H9 (cell line): ENCODE measurements at places on chromosomes 16 and 17. TPM values are rescaled to one million over a fixed set of nuclear protein-coding genes. Genes with fewer than 3 reads are reported as not detected.
A peak's percentile ranks its signal among the peaks of the same experiment; 100 is the strongest.

CACNG5 gene
- 1.2 and 1.6 TPM in 2 replicates for total RNA-seq

SBK1 gene
- 65.5 and 69.7 TPM in 2 replicates for total RNA-seq

- no peak for DNase-seq
These were observed 4.4 kb downstream of the ESRP2 start for GRCh38 chr16:68231384-68232136.

DNA sequence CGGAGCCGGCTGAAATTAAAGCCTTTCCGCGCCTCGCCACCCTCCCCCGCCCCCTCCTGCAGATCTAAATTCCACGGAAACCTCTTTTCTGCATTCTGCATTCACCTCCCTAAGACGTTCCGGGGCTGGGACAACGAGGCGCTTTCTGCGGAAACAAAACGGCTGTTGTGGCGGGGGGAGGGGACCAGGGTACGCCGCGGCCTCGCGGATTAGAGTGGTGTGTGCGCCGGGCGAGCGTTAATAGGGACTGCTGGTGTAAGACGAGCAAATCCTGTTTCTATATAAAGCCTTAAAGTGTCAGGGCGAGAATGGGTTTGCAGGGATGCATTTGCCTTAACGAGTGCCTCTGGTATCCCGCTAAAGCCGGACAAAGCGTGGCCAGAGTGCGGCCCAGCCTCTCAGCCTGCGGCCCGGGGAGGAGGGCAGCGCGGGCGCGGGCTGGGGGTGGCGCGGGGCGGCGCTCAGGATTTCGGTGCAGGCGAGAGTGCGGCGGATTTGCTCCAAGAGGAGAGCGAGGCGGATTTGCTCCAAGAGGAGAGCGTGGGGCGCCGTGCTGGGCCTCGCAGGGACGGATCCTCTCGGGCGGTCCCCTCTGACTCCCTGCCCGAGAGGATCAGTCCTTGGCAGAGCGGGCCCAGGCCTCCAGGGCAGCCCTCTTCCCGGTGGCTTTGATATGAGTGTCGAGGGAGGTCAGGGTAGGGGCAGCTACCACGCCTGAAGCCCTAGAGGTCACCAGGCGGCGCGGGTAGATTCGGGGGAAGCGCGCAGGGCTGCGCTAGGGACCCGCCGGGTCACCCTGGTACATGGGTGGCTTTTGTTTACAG lies 5.1 kb downstream of the BAHCC1 start:
- peak; percentile 75 for DNase-seq

DNA sequence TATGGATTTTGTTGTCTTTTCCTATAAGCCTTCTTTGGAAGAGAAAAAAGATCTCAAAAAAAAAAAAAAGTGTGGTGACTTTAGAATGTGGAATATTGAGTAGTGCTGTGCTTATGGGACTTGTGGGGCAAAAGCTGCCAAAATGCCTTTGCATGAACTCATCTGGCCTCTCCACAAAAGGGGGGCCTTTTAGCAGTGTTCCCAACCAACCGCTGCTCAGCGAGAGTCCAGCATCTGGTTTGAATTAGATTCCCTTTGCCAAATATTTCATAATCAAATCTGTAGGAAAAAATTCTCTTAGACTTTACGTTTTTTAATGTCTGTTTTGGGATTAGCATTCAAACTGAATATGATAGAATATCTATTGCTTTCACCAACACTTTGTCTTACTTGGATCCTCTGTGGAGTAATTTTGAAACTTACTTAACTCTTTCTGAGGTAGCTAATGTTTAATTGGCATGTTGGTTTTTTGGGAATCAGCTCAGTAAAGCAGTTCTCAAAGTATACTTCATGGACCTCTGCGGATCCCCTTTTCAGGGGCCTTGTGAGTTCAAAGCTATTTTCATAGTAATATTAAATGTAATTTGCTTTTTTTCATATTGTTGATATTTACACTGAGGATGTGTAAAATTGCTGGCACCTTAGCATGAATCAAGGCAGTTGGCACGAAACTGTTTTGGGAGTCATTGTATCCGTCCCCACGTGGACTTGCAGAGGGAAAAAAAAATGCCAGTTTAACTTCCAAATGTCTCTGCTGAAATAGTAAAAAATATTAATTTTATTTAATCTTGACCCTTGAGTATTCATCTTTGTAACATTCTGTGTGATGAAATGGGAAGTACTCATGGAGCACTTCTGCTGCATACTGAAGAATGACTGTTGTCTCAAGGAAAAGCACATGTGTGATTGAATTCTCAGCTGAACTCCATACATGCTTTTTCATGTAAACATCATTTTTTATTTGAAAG lies 34.7 kb upstream of the VPS4A start:
- no peak for DNase-seq

GRCh38 chr17:42702446-42702845 lies 20.1 kb downstream of the CNTNAP1 start:
- DNase-seq: no peak

AGRP gene
- total RNA-seq: not detected in 2 replicates

- peak; percentile 92 for DNase-seq
These were observed 41.2 kb downstream of the C16orf87 start for GRCh38 chr16:46789499-46790414.

LRRC36 gene
- not detected in 2 replicates for total RNA-seq

TMEM97 gene
- 116 and 121 TPM in 2 replicates for total RNA-seq

- DNase-seq: no peak
These were observed 33.1 kb upstream of the AKAP1 start for GRCh38 chr17:57051886-57052361.

DNA sequence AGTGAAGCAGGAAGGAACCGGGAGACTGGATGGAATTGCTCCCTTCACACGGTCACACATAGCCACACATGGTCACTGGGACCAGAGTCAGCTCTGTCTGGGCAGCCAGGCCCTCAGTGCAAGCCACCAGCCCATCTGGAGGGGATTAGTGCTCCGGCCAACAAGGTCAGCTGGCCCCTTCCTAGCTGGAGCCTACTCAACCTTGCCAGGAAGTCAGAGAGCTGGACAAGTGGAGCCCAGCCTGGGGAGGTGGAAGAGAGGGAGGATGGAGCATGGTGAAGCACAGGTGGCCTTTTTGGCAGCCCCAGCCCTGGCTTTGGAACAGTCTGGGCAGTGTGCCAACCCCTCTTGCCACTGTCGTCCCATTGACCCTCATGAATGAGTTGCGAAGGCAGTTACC lies 3.7 kb upstream of the CACNA1G start:
- no peak for DNase-seq

DNA sequence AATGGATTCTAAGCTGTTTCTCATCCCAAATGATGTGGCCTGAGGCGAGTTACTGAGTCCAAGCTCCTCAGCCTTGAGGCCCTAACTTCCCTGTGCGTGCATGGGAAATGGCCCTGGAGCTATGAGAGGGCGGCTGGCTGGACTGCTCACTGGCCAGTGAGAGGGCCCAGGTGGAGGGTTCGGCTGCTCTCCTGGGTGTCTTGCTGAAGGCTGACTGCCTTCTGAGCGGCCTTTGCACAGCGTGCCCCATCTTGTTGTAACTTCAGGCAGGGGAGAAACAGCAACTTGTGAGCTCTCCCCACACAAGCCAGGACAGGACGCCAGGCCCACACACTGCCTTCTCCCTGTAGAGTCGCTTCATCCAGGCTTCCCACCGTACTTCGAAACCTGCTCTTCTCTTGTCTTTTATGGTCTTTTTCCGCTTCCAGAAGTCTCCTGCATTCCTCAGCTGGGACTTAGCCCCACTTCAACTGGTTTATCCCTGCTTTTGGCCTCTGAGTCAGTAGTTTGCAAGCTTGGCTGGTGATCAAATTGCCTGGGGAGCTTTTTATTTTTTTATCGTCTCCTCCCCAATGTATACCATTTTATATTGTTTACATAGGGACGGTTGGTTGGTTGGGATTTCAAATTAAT lies 13.3 kb downstream of the CDH3 start:
- no peak for DNase-seq

CDRT15 gene
- total RNA-seq: not detected in 2 replicates

GRCh38 chr16:85274924-85275323 lies 162.7 kb upstream of the CIBAR2 start:
- no peak for DNase-seq

HOXB13 gene
- total RNA-seq: not detected in 2 replicates

DNA sequence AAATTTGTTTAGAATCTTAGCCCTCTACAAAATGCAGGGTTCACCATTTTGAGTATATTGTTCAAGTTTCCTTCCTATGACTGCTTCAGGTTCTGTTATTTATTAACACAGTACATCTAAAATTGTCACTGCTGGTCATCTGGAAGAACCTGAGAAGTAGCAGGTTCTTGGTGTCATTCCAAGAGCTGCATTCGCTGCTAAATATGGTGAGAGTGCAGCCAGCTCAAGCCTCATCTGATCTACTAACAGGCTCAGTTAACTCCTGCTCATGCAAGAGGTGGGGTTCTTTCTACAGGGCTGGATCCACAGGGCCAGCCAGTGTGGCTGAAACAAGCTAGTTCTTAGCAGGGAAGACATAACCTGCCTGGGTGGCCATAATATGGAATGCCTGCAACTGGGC lies 1946.1 kb downstream of the TP53TG3F start:
- DNase-seq: no peak

CDH1 gene
- total RNA-seq: 202 and 237 TPM in 2 replicates

CIITA gene
- total RNA-seq: not detected in 2 replicates

PRSS33 gene
- not detected in 2 replicates for total RNA-seq

SPNS2 gene
- total RNA-seq: 0.33 and 0.77 TPM in 2 replicates

GRCh38 chr17:77822302-77823030 lies 136.0 kb upstream of the TNRC6C start:
- no peak for DNase-seq

- DNase-seq: peak; percentile 89
These were observed 204.5 kb upstream of the RPL38 start for GRCh38 chr17:73998653-73999645.

DNA sequence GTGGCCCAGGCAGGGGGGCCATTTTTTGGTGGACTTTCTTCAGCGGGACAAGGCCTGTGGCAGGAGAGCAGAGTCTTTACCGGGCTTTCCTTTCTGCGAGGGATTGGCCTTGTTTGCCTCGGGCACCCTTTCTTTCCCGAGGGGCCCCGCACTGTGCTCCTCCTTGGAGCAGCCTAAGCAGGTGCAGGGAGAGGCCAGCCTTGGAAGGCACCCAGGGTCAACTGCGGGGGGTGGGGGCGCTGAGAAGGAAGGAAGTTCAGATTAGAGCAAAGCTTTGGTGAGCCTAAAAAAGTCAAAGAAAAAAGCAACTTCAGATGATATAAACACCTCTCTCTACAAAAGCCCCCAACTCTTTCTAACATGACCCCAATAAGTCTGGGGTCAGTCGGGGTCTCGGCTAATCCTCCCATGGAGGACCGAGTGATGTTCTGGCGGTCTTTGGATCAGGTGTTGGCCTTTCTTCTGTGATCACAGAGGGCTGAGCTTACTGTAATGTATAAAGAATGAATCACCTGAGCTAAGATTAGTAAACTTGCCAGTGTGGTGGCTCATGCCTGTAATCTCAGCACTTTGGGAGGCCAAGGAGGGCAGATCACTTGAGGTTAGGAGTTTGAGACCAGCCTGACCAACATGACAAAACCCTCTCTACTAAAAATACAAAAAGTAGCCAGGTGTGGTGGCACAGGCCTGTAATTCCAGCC lies 63.0 kb downstream of the PGS1 start:
- no peak for DNase-seq

- no peak for DNase-seq
These were observed 4.0 kb downstream of the CRYBA1 start for GRCh38 chr17:29250666-29251065.

KAT7 gene
- 84.6 and 93.1 TPM in 2 replicates for total RNA-seq

GRCh38 chr17:27568216-27568615 lies 62.8 kb upstream of the LGALS9 start:
- DNase-seq: no peak

DNA sequence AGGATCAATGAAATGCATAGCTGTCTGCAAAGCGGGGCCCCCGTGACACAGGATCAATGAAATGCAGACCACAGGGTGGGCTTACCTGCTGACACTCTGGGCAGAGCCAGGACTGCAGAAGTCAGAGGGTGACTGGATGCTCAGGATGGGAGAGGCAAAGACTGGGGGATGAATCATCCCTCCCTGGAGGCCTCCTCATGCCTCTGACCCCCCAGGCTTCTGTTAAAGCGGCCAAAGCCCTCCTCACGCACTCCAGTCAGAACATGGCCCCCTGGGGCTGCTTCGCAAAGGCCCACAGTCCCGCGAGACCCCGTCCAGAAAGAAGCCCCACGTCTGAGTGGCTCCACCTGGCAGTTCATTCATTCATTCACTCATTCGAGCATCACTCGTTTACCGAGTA lies 38.4 kb upstream of the FOXF1 start:
- DNase-seq: no peak

DNA sequence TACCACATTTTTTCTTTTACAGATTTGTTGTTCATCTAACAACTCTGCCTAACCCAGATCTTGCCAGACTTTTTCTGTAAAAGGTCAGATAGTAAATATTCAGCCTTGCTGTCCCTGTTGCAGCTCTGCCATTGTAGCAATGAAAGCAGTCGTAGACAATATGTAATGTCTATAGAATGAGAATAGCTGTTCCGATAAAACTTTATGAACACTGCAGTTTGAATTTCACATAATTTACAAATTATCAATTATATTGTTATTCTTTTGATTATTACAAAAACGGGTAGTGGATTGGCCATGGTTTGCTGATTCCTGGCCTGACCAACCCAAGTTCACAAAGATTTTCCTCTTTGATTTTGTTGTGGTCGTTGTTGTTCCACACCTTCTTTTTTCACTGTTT lies 2.9 kb downstream of the LRRC37B start:
- no peak for DNase-seq

DNA sequence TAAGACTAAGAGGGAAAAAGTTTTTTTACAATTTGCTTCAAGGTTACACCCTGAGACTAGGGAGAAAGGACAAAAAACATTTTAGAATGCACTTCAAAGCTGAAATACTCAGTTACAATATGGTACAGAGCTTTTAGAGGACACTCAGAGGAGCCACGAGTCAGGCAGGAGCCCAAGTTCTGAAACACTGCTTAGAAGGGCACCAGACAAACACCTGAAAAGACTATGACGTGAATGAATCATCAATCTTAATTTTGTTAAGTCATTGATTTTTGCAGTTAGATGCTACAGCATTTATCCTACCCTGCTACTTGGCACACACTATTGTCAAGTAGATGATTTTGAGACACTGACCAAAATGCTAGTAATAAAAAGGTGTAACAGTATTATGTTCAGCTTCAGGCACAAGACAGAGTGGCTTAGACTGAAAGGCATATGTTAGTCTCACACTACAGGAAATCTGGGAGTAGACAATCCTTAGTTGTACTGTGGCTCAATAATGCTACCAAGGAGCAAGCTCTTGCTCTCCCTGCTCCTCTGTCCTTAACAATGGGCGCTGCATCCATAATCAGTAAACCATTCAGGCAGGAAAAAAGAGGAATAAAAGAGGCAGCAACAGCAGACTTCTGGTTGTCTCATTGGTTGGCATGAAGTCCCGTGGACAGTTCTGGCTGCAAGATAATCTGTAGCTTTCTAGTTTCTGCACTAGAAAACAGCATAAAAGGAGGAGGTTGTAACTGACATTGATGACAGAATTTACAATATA lies 151.8 kb downstream of the ABCA8 start:
- DNase-seq: no peak

- DNase-seq: no peak
These were observed 51.1 kb downstream of the CENPV start for GRCh38 chr17:16301963-16302855.

GRCh38 chr17:14302091-14302430 lies 1.2 kb downstream of the HS3ST3B1 start:
- peak; percentile 41 for DNase-seq

NTHL1 gene
- total RNA-seq: 52.0 and 54.0 TPM in 2 replicates

- DNase-seq: no peak
These were observed 10.7 kb downstream of the C16orf95 start for GRCh38 chr16:87306516-87306915.
